ENCODE measurements at places on chromosomes 5 and 9. TPM values are rescaled to one million over a fixed set of nuclear protein-coding genes. Genes with fewer than 3 reads are reported as not detected.

DBH gene
- not detected for total RNA-seq

DNA sequence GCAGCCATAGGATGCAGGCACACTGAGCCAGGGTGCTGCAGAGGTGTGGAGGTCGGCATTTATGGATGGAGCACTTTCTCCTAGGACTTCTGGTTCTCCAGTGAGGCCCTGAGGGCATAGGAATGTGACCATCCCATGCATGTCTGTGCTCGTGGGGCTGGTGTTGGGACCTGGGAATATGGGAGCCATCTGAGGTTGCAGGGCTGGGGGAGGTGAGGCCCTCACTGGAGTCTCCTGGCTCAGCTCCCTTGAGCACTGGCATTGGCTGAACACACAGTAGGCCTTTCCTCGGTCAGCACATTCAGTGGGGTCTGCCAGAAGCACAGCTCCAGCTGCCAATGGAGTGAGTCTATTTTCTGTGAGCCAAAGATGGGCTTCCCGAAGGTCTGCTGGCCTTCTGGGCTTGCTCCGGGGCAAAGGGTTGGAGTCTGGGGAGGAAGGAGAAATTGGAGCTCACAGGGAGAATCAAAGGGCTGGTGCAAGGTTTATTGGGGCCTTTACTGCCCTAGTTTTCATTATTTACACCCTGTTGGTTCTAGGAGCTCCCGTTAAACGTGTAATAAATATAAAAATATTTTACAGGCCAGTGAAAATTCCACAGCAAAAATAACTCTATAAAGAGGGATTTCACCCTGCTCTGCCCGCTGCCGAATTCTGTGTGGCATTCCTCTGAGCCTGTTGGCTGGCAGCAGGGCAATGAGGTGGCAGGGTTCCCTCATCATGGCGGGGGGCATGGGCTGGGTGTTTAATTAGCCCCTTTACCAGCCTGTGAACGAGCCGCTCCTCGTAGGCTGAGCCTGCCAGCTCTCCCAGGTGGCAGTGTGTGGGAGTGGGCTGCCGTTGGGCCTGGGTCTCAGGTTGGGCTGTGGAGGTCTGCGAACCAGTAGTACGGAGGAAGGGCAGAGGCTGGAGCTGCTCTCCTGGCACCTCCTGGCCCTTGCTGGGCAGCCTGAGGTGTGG is 31.6 kb upstream of the PITX1 start:
- no peaks in the 10 kb centered on the region for H3K27me3 ChIP-seq
- no peak for DNase-seq
- H3K4me1 ChIP-seq = no peaks in the 10 kb centered on the region
- no peak overlapping the region for H3K27ac ChIP-seq

DNA sequence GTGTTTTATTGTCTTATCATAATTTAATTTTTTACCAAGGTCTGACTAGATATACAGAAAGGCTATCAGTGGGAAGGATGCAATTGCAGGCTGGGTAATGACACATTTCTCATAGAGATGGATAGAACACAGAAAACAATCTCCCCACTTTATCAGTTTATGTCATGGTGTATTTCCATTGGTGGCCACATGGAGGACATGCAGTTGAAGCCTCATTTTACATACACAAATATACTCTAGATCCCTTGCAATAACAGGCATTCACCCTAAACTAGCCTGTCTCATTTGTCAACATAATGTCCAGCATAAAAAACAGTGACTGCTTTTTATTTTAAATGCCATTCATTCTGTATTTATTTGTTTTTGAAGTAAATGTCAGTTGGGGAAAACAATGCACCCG is 526.3 kb downstream of the GABRG2 start:
- no peak overlapping the region for H3K27ac ChIP-seq
- no peaks in the 10 kb centered on the region for H3K36me3 ChIP-seq
- no peak overlapping the region for H3K4me3 ChIP-seq
- no peak for DNase-seq
- no peaks in the 10 kb centered on the region for H3K27me3 ChIP-seq

WDR38 gene
- not detected for total RNA-seq

DNA sequence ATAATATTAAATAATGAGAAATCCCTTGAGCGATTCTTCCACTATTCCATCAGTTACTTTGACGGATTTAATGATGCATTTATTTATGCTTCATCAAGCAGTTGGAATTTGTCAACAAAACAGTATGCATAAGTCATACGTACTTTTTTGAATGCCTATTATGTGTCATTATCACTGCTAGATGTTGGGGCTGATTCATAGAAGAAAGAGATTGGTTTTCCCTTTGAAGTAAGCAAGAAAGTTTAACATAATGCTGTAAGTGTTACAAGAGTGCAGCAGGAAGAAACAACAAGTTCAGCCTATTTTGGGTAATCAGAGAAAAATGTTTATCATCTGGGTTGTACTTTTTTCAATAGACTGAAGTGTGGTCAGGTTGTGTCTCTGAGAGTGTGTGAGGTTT is 121.2 kb upstream of the RANBP3L start:
- H3K27me3 ChIP-seq = no peaks in the 10 kb centered on the region
- no peak overlapping the region for H3K4me3 ChIP-seq
- H3K27ac ChIP-seq = no peak overlapping the region
- H3K36me3 ChIP-seq = no peaks in the 10 kb centered on the region

DNA sequence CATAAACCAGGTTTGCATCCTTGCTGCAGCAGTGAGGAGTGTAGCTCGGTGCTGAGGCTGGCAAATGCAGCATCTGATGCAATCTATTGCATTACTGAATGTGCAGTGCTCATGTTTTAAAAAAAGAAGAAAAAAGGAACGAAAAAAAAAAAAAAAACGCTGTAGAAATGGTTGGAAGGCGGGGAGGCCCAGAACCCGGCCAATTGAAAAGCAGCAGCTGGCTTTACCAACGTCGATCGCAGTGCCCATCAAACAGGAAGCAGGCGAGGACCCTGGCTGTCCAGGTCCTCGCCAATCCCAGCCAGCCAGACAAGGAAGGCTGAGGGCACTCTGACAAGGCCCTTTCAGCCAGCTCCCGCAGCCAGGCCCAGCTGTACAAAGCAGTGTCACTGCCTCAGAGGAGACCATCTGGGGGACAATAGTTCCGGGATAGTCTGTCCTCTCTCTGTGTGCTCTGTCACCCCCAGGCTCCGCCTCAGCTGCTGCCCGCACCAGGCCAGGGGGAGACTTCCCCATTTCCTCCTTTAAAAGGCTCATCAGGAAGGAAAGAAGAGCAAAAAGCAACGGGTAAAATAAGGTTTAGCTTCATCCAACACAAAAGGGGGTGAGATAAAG is 21.8 kb upstream of the CPEB4 start:
- DNase-seq = no peak
- H3K36me3 ChIP-seq = no peaks in the 10 kb centered on the region
- H3K4me1 ChIP-seq = no peaks in the 10 kb centered on the region
- H3K27me3 ChIP-seq = peaks cover 18% of the 10 kb centered on the region
- no peak overlapping the region for H3K4me3 ChIP-seq

RGS7BP gene
- not detected for total RNA-seq

KCNIP1 gene
- not detected for total RNA-seq

- no peaks in the 10 kb centered on the region for H3K36me3 ChIP-seq
- no peak overlapping the region for H3K27ac ChIP-seq
- peaks cover 11% of the 10 kb centered on the region for H3K27me3 ChIP-seq
- no peaks in the 10 kb centered on the region for H3K4me1 ChIP-seq
Observed at GRCh38 chr5:34822956-34823715, 15.8 kb upstream of the TTC23L start.

DNA sequence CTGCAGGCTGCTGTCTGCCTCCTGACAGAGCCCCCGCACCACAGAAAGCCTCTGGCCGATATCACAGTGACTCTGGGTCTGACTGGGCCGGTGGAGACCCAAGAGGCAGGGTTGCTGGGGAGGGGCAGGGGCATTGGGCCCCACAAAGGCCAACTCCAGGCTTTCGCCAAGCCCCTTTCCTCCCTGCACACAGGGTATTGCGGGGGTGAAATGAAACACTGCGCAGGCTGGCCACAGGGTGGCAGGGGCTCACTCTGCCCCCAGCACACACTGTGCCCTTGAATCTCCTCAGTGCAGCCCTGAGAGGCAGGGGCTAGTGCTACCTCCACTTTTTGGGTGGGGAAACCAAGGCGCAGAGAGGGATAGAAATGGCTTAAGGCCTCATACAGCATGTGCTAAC is 44.6 kb downstream of the BARX1 start:
- peaks cover 15% of the 10 kb centered on the region for H3K27me3 ChIP-seq
- H3K4me1 ChIP-seq = no peaks in the 10 kb centered on the region
- no peak overlapping the region for H3K4me3 ChIP-seq
- no peaks in the 10 kb centered on the region for H3K36me3 ChIP-seq
- no peak for DNase-seq

GRCh38 chr9:132609829-132610228 is 27.4 kb downstream of the BARHL1 start:
- H3K27ac ChIP-seq = no peak overlapping the region
- H3K4me1 ChIP-seq = no peaks in the 10 kb centered on the region
- H3K36me3 ChIP-seq = peaks cover 24% of the 10 kb centered on the region
- H3K27me3 ChIP-seq = no peaks in the 10 kb centered on the region
- no peak for DNase-seq

GRCh38 chr5:151239237-151239861 is 13.6 kb upstream of the GM2A start:
- peaks cover under 1% of the 10 kb centered on the region for H3K27me3 ChIP-seq
- DNase-seq = peak; percentile 78
- no peak overlapping the region for H3K27ac ChIP-seq
- peaks cover 20% of the 10 kb centered on the region for H3K4me1 ChIP-seq
- H3K4me3 ChIP-seq = no peak overlapping the region

GRCh38 chr5:157457391-157457790 is 2.6 kb upstream of the NIPAL4 start:
- H3K4me3 ChIP-seq = no peak overlapping the region
- no peak overlapping the region for H3K27ac ChIP-seq
- no peaks in the 10 kb centered on the region for H3K36me3 ChIP-seq
- H3K4me1 ChIP-seq = peaks cover 18% of the 10 kb centered on the region

Measured in natural killer cell treated with Interleukin-12 subunit alpha and Interleukin-12 subunit beta and Interleukin-15 and Interleukin-18, amount 100 ng/mL, for 72 hours (primary cell).